ENCODE measurements at places on chromosomes 4 and X.

GRCh38 chr4:42638321-42638720, 18.6 kb downstream of the ATP8A1 start:
- DNase-seq: no peak

GRCh38 chrX:130741151-130741550, 161.9 kb downstream of the ENOX2 start:
- DNase-seq: no peak

DNA sequence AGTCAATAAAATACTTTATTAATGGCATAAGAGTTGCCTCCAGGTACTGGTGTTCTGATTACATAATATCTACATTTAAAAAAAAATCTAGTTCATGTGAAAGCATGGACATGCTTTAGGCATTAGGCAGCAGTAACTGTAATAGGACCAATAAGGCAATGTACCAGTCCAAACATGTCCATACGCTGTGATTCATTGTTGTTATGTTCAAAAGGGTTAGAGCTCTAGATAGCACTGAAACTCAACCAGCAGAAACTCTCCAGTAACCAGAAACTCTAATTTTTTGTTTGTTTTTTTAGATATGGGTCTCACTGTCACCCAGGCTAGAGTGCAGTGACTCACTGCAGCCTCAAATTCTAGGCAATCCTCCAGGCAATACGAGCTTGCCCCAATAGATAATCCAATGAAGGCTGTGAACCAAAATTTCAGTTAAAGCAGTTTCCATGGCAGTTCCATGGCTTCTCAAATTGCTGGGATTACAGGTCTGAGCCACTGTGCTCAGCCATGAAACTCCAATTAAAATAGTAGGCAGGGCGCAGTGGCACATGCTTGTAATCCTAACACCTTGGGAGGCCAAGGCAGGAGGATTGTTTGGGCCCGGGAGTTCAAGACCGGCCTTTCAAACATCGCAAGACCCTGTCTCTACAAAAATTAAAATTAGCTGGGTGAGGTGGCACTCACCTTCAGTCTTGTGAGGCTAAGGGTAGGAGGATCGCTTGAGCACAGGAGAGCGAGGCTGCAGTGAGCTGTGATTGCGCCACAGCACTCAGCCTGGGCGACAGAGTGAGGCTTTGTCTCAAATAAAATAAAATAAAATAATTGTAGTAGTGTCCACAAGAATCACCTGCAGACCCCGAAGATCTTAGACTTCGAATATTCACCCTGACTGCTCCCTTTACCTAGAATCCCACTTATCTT, 36.3 kb downstream of the MGARP start:
- no peak for DNase-seq

GRCh38 chr4:152103181-152103901, 342.5 kb upstream of the GATB start:
- no peak for DNase-seq

DNA sequence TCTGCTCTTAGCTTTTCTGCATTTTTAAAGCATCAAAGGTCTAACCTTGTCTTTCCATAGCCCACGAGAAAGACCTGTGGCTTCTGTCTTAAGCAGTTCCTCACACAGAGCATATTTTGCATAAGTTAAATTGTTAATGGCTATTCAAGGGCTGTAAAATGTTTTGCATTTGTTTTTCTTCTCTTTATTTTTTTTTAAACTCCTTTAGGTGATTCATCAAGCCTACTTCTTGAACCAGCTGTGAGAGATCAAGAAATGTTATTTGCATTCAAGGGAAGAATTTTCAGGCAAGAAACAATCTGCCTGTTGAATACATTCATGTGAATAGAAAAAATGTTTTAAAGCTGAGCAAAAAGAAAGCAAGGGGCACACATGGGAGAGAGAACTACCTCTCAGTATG, 423.8 kb upstream of the FRG1 start:
- DNase-seq: no peak

DNA sequence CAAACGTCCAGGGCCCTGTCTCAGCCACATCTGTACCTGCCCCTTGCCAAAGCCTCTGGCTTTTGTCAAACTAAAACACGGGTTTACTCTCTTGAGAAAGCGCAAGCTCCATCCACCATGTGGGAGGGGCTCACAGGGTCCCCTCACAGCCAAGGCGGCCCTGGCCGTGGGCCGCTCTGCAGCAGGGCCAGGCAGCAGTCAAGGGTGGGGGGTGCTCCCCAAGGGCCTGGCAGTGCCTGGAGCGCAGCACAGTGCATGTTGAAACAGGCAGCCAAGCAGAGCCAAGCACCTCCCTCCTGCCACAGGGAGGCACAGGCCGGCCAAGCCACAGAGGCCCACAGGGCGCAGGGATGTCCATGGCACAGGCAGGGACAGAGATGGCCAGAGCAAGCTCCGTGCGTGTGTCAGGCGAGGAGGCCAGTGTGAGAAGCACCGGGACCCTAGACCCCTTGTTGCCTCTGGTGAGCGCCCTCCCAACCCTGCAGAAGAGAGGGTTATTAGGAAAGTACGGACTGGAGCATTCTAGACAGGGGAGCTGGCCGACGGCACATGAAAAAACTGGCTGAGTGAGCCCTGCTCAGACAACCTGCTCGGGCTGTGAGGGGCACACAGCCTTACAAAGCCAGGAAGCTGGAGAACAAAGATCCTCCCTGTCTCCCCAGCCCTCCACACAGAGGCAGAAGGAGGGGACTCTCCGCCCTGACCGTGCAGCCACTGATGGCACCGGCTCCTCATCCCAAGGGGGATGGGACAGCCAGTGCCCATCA, 39.0 kb downstream of the FAM53A start:
- DNase-seq: no peak

- no peak for DNase-seq
Observed at GRCh38 chr4:135927651-135928050, 1604.6 kb downstream of the PCDH18 start.

- no peak for DNase-seq
Observed at GRCh38 chr4:89469930-89470375, 162.4 kb upstream of the GPRIN3 start.

GRCh38 chrX:38166478-38167083, 54.1 kb downstream of the SRPX start:
- DNase-seq: no peak

- no peak for DNase-seq
Observed at GRCh38 chr4:31246856-31247255, 526.7 kb downstream of the PCDH7 start.

- no peak for DNase-seq
Observed at GRCh38 chrX:151871244-151871643, 41.4 kb upstream of the MAGEA4 start.

GRCh38 chr4:87209696-87210095, 10.7 kb downstream of the KLHL8 start:
- no peak for DNase-seq

GRCh38 chr4:149265645-149266044, 550.0 kb downstream of the IQCM start:
- no peak for DNase-seq

DNA sequence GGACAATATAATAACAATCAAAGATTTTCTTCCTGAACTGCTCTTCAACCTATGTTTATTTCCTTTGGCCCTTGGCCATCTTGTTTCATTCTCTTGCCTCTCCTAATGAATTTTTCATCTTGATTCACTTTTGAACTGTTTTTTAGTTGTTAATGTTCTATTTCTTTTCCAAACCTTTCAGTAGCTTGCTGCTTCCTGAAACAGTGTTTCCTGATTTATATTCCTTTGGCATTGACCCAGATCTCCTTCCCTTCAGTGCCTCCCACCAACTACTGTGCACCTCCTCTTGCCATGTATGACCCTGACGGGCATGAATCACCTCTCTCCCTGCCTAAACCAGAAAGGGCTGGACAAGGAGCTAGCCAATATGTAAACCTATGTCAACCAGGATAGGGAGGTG, 25.6 kb upstream of the SPP1 start:
- no peak for DNase-seq

GRCh38 chrX:69741721-69742120, 125.8 kb downstream of the EDA start:
- no peak for DNase-seq

- no peak for DNase-seq
Observed at GRCh38 chrX:70504772-70505450, 60.3 kb downstream of the DLG3 start.

DNA sequence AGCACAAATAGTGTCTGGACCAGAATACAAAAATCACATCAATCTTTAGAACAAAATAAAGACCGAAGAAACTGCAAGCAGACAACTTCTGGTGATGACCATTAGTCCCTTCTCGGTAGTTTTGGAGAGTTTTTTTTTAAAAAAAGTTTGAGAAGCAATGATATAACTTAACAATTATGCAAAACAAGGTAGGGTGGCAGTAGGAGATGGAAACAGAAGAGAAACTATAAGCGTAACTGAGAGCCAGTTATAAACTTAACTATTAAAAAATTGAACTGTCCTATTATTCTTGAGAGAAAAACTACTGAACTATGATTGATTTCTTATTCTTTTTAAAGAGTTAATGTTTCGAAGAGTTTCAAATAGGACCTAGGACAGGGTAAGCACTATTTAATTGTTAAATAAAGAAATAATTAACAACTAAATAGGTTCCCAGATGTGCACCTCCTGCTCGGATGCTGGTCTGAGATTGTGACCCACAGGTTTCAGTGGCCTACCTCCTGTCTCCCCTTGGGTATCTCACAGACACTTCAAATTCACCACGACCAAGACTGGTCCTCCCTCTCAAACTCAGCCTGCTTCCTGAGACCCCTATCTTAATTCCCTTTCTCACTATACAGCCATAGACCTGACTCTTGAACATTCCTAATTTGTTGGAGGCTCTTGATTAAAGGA, 81.3 kb downstream of the LEF1 start:
- no peak for DNase-seq

DNA sequence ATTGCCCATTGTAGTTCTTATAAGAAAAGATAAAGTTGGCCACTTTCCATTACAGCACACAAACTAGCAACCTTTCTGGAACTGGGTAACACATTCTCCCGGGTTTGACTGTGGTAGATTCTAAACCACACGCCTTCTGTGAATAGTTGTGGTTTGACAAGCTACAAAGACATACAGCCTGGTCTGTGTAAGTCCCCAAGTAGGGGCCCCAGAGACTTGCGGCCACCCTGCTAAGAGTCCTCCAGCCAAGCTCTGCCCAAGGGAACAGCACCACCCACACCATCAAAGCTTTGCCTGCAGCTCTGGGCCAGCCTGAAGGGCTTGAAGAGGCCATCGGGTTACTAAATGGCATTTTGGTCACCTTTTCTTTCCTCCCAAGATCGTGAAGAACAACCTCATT, 203.4 kb downstream of the MAML3 start:
- no peak for DNase-seq

DNA sequence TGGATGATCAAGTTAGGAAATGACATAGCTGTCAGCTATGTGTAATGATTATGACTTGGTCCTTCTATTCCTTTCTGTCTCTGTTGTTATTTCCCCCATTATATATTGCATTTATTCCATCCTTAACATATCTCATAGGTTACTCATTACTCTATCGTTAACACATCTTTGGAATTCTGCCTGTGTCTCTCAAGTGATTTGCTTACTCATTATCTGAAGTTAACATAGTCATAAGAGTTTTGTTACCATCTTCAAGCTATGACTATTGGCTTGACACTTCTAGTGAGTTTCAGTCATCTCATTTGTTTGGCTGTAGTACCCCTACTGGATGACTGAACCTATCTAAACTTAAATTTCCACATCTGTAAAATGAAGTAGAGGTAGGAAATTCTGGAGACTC, 286.1 kb upstream of the PPP1R2C start:
- DNase-seq: no peak

- DNase-seq: no peak
Observed at GRCh38 chr4:138070816-138071215, 171.3 kb downstream of the SLC7A11 start.

- DNase-seq: no peak
Observed at GRCh38 chrX:45056428-45057145, 144.1 kb downstream of the DIPK2B start.

DNA sequence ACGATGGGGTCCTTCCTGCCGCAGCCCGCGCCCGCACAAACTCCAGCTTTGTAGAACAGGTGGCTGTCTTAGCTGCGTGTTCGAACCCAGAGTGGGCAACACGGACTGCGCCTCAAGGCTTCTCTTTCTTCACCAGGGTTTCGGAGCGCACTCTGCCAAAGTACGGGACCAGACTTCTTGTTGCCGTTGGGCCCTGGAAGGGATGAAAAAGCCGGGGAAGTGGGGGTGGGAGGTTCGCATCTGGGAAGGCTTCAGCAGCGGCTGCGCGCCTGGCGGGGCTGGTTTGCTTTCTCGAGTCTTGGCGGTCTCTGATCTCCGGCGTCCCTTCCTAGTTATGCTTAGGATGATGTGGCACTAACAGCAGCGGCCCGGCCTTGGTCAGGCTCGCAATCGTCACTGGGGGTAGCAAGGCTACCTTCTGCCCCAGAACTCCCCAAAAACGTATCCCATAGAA, 673 bp downstream of the PARM1 start:
- DNase-seq: no peak

DNA sequence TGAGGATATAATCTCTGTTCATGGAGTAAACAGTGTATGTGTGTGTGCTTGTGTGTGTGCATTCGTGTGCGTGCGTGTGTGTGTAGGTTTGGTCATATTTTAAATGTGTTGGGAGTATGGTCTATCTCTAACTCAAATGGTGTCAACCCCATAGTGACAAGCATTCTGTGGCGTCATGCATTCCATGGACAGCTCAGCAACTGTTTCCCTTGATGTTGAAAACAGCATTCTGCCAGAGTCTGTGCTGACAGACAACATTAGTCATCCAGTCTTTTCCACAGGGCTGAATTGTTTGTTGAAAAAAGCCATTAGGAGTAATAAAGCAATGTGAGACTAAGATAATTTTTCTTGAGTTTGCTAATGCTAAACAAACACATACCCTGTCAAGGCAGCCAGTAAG, 706.6 kb downstream of the PCDH19 start:
- no peak for DNase-seq

GRCh38 chrX:154040307-154040756, 20.6 kb upstream of the IRAK1 start:
- DNase-seq: no peak

GRCh38 chr4:147123146-147123545, 177.5 kb upstream of the TTC29 start:
- no peak for DNase-seq

GRCh38 chr4:38030023-38030422, 69.8 kb downstream of the PTTG2 start:
- DNase-seq: no peak

DNA sequence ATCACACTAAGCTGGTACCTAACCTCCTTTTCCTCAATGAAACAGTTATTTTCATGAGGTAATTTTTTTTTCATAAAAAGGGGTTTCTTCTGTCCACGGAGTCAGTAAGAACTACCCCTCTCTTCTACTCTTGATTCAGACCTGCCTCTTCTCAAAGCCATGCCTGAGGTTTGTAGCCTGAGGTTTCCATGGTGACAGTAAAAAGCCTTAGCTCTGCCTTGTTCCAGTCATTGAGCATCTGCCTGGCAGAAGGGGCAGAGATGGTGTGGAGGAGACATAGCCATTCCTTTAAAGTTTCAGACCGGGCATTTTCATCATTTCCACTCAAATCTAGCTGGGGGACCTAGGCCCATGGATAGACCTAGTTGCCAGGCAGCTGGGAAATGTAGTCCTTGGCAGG, 135.5 kb downstream of the REPS2 start:
- DNase-seq: no peak

- DNase-seq: no peak
Observed at GRCh38 chr4:42293967-42294813, 103.1 kb upstream of the SHISA3 start.

- DNase-seq: no peak
Observed at GRCh38 chr4:8905773-8906667, 34.4 kb upstream of the HMX1 start.

GRCh38 chr4:148044912-148045352, 313.0 kb downstream of the ARHGAP10 start:
- DNase-seq: no peak
